B cell (primary cell): ENCODE measurements at places on chromosomes 7 and 10.

DNA sequence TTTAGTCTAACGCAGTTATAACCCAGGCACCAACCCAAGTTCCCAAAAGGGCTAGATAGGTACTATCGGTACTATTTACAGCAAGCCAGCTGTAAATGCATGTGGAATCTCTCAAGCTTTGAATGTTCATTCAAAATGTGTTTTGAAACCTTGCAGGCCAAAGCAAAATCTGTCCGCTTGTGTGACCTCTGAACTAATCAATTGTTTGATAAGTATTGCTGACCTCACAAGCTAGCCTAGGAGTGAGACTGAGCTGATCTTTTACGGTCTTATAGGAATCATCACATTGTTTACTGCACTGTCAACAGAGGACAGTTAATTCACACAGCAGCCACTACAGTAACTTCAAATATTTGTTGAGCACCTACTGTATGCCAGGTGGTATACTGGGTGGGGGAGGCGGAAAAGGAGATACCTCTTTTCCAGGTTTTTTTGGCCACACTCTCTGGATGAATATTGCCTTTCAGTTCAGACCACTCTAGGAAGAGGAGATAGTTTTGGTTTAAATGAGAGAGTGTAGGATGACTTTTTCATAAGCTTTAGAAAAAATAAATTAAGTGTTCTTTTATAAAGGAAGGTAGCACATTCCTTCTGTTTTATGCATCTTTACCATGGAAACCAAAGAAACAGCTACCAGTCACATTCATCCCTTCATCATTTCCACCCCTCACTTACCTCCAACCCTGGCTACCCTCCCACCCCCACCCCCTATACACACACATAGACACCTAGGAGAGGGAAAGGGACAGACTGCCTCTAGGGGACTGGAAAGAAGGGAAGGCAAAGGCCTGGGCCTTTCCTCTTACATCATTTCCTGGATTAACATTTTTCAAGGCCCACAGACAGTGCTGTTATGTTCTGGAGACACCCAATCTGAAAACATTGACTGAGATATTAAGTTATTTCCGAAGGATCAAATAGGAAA, 2.4 kb downstream of the PAPSS2 start:
- DNase-seq, result no peak

- no peak for DNase-seq
These were observed 47.5 kb downstream of the GSDME start for GRCh38 chr7:24709585-24710360.

- no peak for DNase-seq
These were observed 221.4 kb downstream of the ADARB2 start for GRCh38 chr10:1515780-1516491.

DNA sequence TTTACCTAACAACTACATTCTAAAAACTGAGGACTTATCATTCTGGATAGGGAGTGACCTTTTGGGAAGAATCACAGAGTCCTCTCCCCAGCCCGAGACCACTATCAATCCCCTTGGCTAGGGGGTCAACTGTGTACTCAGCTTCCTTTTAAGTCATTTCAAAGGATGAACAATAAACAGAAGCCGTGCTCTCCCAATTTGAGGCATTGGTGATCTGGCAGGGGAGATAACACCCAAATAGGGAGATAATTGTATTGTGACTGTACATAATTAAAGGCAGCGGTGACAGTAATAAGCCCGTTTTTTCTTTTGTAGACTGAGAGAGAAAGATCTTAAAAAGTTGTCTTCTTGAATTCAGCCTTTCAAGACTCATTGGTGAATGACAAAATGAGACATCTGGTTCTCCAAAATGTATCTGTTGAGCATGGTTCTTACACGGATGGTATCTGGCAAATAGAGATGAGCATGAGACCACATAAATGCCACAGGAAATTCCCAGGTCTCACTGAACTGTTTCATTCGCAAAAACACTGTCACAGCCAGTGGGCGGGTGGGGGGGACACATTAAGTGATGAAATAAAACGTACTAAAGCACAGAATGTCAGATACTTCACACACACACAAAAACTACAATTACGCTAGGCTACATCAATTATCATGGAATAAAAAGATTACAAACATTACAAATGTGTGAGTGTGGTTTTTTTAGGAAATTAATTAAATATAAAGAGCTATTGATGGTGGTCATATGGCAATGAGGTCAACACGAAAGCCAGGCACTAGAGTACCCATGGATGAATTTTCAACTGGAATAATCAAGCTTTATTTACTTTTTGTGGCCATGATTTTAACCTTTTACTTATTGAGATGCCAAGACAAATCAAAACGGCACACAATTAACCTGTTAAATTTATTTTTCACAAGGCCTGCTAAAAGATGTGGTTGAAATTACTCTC, 108.4 kb downstream of the HIPK2 start:
- no peak for DNase-seq

DNA sequence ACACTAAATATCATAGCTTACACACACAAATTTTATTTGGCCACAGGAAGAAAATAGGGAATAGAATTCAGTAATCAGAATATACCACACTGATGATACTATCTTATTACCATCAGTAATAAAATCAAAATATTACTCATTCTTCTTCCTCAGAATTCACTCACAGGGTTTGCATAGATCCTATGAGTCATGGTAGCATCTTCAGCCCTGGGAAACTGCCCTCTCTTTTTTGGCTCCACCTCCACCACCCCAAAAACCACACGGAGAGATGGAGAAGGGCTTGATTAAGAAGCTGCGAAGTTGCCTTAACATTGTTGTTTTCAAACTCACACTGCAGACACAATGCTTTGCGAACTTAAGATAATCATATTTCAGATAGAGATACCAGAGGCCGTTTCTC, 154.1 kb upstream of the AHR start:
- DNase-seq, result no peak
